ENCODE measurements at places on chromosomes 2 and 18.

DNA sequence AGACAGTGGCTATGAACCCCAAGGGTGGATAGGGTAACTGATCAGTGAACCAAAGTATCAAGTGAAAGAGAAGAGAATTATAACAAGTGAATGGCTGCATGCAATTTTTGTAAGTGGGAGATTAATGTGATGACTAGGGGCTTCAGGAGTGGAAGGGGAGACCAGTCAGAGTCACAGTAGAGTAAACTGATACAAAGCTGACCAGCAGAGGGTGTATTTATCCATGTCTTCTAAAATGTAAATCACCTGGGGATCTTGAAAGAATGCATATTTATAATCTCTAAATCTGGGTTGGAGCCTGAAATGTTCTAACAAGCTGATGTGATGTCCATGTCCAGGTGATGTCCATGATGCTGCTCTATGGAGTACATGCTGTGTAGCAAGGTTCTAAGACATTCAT lies 1351.3 kb upstream of the CHAC2 start:
- no peak for DNase-seq

DNA sequence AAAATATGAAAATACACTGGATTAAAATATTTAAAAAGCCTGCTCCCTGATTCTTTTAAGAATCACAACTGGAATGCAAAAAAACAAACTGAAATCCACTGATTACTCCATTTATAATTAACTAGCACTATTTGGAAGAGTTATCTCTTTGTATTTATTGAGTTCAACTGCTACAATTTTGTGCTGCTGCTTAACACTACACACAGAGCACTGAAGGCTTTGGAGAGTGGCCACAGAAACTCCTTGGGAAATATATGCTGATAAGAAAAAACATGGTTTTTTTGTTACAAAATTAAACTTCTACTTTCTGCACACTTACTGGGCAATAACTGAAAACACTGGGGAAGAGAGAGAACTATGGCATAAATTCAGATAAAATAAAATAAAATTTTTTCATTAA lies 19.8 kb upstream of the BZW1 start:
- no peak for DNase-seq

- DNase-seq = no peak
Observed at GRCh38 chr2:235216901-235217300, 265.1 kb downstream of the SH3BP4 start.

- DNase-seq = no peak
Observed at GRCh38 chr18:47883771-47884413, 46.6 kb downstream of the SMAD2 start.

GRCh38 chr18:24209558-24209957 lies 70.7 kb downstream of the CABYR start:
- DNase-seq = no peak

- DNase-seq = no peak
Observed at GRCh38 chr2:157838442-157839161, 37.5 kb downstream of the ACVR1 start.

DNA sequence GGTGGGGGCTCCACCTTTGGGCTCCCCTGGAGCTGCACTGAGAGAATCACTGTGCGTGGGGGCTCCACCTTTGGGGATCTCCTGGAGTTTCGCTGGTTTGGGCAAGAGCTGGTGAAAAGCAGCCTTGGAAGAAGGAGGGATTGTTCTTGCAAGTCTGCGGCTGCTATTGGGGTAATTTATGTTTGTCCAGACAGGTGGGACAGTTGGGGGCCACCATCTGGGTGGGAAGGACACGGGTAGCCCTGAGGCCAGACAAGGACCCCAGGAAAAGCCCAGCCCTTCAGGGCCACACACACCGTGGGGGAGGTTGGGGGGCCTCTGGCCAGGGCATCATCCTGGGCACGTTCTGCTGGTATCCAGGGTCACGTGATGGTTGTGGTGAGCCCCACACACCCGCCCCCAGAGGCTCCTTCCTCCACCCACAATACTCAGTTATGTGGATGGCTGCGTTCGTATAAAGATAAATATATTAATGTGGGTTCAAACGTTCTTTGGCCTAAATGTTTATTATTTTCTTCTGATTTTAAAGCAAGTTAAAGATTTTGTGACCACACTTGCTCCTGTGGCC lies 47.7 kb downstream of the TPO start:
- DNase-seq = no peak

GRCh38 chr18:35935805-35936204 lies 36.7 kb upstream of the RMP24 start:
- no peak for DNase-seq

GRCh38 chr2:106812841-106813240 lies 73.1 kb downstream of the ST6GAL2 start:
- DNase-seq = no peak

DNA sequence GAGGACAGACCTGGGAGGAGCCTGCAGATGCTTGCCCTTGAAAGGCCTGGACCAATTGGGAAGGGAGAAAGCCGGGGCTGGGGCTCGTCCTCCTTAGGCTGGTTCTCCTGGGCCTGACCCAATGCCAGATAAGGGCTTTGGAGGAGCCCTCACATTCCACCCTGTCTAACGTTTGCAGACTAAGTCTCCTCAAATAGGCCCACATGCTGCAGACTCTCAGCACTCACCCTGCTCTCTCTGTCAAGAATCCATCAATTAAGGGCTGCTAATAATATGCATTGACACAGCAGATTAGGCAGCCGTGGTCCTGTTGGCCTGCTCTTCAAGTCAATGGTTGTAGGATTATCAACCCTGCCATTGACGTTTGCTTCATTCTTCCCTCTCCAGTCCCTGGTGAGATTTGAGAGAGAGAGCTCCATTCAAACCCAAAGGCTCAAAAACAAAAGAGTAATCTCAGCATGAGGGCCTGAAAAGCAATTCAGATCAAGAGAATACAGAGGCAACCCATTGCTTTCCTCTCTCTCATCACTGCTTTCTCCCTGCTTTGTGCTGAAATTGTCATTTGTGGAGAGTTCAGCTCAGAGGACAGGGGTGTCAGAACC lies 167.6 kb downstream of the INSIG2 start:
- no peak for DNase-seq

DNA sequence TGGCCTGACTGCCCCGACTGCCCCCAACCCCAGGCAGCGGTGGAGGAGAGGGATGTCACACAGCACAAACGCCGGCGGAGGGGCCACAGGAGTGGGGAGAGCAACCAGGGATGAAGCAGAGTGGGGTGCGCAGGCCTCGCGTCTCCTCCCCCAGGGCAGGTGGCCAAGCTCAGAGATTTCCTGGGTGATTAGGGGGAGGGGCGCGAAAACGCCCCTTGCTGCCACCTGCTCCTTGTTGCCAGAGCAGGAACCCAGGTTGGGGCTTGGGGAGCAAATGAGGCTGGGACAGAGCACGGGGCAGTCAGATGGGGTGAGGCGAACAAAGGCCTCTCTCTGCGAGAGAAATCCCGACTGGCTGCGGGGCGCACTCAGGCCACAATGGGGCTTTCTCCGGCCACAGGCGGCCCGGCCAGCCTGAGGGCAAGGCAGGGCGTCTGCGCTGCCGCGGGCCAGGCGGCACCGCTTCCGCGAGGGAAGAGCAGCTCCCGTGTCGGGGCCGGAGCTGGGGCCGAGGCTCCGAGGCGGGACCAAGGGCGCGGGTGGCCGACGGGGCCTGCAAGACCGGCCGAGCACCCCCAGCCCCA lies 11.5 kb downstream of the TEX44 start:
- no peak for DNase-seq

GRCh38 chr18:5964596-5964995 lies 69.3 kb upstream of the TMEM200C start:
- no peak for DNase-seq

GRCh38 chr18:36560187-36560586 lies 262.7 kb downstream of the FHOD3 start:
- no peak for DNase-seq

- no peak for DNase-seq
Observed at GRCh38 chr2:203891474-203891873, 23.9 kb downstream of the CTLA4 start.

DNA sequence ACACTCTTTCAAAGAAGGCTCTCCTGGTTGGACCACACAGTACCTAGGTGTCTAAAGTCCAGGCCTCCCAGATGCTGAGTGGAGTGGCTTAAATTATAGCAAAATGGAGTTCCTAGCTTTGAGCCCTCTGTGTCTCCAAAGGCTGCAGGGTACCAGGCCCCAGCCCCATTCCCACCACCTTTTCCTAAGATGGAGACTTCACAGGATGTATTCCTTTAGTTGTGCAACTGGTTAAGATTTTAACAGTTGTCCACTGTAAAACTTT lies 4.9 kb downstream of the SMAD7 start:
- DNase-seq = no peak

GRCh38 chr18:37762076-37762621 lies 196.6 kb upstream of the CELF4 start:
- DNase-seq = no peak

DNA sequence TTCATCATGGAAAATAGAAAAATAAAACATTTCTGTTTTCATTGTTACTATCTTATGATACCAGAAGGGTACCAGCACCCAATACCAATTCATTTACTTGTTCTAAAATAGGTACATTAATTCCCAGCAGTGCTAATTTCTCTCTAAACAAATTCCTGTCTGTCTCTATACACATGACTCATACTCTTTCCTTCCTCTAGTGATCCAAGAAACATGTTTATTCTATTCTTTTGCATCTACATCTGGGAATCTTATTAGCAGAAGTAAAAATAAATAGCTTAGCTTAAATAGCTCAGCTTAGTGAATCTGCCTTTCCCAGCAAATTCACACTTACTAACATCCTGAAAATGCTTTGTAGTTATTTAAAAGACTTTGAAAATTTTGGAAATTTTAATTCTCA lies 84.5 kb upstream of the MAPRE2 start:
- DNase-seq = no peak

DNA sequence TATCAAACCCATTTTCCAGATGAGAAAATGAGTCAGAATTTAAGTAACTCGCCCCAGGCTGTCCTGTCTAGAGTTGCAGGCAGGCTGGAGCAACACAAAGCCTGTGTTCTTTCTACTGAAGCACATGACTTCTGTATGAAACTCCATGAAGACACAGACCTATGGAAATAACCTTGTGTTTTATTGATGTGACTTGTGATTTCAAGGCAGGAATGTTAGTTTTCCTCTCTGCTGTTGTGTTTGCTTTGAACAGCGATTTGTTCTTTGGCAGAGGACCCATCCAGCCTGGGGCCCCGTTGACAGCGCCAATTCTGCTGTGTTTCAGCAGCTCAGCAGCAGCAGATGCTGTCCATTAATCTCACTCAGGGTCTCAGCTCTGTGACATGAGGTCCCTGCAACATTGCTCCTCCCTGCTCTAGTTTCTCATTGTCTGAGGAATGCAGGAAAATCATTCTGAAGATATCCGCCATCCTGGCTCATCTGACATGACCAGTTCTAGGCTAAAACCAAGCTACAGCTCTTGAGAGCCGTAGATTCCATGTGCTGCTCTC lies 344.3 kb upstream of the RAB12 start:
- no peak for DNase-seq

DNA sequence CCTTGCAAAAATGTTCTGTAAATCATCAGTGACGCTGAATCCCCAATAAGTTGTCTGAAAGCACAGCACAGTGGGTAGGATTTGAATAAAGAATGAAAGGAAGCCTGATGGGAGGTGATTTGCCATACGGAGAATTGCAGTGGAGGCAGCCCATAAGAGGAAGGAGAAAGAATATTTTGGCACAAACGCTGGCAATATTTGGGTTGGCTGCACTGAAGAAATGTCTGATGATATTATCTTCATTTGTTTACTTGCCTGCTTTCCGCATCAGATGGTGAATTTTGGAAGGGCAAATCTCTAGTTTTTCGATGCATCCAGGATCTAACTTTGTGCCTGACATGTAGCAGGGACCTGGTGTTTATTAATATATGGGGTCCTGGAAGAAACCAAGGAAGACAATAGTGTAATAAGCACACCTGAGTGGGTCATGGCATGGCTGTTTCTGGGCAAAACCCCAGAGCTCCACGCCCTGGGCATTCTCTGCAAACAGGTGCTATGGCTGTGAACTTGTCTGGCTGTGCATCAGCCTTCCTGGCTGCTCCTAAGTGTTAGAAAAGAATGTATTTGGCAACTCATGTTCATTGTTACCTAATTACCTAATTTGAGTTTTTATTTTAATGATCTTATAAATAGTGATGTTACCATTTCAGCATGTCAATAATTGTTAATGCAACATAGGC lies 5.9 kb downstream of the GALR1 start:
- DNase-seq = no peak

DNA sequence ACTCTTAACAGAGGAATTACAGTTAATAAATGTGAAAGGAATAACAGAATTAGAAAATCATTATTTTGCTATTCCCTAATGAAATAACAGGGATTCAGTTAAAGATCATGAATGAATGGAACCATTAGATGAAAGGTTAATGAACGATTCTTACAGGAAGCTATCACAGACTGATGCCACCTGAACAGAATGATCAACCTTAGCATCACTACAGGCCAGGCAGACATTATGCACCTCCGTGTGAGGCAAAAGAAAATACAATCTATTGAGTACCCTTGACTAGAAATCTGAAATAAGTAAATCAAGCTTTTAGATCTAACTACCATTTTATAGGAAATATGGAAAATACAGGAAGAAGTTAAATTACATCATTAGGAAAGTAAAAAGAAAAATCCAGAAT lies 10.4 kb downstream of the ROCK1 start:
- DNase-seq = no peak

GRCh38 chr2:123826729-123827271 lies 198.3 kb upstream of the CNTNAP5 start:
- DNase-seq = no peak

GRCh38 chr18:48326901-48327675 lies 82.1 kb downstream of the ZBTB7C start:
- DNase-seq = no peak

DNA sequence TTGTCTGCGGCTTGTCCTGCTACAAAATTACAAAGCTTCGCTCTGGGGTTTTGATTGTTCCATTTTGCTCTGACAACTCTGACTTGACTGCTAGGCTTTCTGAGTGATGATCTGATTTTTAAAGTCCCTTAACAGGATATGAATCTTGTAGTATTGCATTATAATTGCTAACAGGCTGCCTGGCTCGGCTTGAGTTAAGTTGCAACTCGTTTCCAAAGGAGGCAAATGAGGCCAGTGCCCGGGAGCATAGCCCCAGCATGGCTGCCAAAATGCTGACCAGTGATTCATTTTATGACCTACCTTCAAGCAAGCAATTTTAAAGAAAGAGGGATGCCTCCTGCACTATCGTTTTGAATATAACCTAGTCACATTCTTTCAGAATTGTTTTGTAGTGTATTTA lies 135.4 kb downstream of the COL6A3 start:
- no peak for DNase-seq

DNA sequence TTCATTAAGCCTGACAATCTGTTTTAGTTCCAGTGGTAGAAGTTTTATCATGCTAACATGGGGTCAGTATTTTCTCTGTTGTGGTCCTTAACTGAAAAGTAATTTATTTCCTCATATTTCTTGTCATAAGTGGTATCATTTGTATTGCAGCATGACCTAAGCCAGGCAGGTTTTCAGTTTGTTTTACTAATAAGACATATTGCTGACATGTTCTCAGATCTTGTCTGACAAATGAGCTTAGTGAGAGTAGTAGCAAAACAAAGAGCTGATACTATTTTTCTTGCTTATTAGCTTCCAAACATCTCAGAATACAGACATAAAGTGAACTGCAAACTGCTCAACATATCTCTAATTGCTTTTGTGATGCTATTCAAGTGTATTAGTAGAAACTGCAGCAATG lies 293.6 kb downstream of the DSEL start:
- no peak for DNase-seq
